ENCODE measurements at places on chromosomes 2 and 18.
A peak's percentile ranks its signal among the peaks of the same experiment; 100 is the strongest.

DNA sequence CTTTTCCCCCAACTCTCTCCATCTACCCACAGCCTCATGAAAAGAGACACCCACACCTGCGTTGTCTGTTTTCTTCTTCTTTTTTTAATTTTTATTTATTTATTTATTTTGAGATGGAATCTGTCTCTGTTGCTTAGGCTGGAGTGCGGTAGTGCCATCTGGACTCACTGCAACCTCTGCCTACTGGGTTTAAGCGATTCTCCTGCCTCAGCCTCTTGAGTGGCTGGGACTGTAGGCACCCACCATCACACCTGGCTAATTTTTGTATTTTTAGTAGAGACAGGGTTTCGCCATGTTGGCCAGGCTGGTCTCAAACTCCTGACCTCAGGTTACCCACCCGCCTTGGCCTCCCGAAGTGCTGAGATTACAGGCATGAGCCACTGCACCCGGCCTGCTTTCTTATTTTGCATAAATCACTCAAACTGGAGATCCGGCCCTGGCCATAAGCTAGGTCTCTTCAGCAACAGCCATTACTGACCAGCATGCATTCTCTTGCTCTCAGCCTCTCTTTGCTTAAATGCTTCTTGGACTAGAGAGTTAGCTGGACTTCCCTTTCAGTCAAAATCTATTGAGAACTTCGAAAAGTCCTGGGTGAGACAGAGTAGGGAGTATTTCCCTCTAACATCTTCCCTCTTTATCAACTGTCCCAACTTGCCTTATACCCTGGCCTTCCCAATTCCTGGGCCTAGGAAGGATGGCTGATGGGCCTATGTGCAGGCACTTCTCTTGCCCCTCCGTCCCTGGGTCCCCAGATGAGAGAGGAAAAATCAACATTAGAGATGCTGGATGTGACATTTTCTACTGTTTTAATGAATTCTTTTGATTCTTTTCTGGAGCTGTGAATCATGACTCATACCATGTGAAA is 27.3 kb downstream of the MYCN start:
- no peak for DNase-seq

DNA sequence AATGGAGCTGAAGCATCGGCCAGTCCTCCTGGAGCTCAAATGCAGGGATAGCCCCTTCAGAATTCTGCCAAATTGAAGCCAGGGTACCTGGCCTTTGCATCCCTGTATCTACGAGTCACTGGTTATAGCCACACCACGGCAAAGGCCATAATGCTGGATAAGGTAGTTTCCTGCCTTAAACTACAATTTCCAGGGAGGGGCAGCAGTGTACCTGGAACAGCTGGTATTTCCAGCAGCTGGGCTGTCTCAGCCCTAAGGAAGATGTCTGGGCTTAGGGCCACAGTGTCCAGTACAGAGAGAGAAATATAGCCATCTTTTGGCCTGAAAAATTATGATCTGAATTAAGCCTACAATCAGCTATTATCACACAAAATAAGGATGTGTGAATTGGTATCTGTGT is 180.3 kb downstream of the GCA start:
- DNase-seq, result peak; percentile 59

DNA sequence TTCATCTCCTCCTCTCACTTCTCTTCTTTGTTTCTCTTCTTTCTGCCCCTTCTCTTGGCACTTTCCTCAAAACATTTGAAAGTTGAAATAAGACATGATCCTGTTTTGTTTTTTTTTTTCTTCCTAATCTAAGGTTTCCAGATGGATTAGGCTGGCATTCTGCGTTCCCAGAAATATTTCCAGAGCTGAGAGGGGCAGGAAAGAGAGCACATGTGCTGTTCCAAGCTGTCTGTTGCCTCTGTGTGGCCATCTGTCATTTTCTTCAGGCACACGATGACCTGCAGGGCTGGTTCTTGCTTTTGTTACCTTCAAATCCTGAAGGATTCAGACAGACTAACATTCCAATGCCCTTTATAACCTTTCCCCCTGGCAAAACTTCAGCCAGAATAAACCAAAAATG is 142.9 kb downstream of the RNF144A start:
- no peak for DNase-seq

DNA sequence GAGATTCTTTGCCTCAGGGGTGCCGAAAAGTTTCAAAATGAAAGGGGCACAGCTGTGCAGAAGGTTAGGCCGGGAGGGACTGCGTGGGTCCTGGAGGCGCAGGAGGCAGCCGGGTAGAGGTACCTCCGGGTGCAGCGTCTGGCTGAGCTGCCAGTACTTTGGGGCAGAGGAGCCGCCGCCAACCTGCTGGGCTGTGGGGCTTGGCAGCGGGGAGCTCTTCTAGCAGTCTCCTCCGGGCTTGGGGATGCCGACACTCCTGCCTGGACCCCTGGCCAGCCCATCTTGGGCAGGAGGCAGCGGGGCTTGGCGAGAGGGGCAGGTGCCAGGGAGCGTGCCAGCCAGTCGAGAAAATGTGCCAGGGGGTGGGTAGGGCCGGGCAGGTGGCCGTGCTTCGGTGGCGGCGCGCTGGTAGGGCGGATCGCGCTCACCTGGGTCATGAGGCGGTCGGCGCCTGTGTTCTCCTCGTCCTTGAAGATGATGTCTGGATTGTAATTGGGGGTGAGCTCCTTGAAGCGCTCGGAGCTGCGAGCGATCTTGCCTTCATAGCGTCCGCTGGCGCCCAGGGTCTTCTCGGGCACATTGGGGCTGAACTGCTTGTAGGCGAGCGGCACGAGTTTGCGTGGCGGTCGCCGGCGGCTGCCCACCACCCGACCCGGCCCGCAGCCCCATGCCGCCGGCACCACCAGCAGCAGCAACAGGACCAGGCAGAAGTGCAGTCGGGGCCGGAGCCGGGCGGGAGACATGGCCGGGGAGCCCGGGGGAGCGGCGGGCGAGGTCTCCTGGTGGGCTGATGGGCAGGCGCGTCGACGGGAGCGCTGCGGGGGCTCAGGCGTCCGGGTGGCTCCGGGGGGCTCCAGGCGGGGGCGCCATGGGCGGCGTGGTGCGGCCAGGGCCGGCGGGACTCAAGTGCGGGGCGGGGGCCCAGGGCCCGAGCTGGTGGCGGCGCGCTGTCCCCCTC is 717 bp downstream of the IHH start:
- DNase-seq, result peak; percentile 56

DNA sequence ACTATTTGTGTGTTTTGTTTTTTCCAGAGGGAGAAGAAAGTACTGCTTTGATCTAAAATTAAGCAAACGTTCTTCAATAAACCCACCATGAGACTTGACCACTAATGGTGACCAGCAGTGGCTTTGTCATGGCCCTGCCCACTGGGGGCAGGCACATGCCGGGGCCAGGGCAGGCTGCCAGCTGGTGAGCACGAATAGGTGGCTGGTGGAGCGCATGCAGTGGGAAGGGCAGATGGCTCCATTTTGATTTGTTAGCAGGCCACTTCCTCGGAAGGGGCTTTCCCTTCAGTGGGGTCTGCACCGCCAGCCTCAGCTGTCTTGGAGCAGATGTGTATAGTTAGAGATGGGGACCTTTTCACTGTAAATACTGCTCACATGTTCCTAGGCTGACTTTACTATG is 277.1 kb downstream of the SOX11 start:
- no peak for DNase-seq

- DNase-seq, result no peak
Observed at GRCh38 chr2:221276033-221276432, 296.1 kb downstream of the EPHA4 start.

- peak; percentile 36 for DNase-seq
Observed at GRCh38 chr2:239594019-239594771, 193.4 kb upstream of the HDAC4 start.

- DNase-seq, result no peak
Observed at GRCh38 chr18:67241299-67241698, 275.2 kb downstream of the DSEL start.

- DNase-seq, result no peak
Observed at GRCh38 chr2:75548036-75548573, 12.6 kb downstream of the EVA1A start.

- DNase-seq, result no peak
Observed at GRCh38 chr2:32168513-32168912, 2.8 kb downstream of the SLC30A6 start.

DNA sequence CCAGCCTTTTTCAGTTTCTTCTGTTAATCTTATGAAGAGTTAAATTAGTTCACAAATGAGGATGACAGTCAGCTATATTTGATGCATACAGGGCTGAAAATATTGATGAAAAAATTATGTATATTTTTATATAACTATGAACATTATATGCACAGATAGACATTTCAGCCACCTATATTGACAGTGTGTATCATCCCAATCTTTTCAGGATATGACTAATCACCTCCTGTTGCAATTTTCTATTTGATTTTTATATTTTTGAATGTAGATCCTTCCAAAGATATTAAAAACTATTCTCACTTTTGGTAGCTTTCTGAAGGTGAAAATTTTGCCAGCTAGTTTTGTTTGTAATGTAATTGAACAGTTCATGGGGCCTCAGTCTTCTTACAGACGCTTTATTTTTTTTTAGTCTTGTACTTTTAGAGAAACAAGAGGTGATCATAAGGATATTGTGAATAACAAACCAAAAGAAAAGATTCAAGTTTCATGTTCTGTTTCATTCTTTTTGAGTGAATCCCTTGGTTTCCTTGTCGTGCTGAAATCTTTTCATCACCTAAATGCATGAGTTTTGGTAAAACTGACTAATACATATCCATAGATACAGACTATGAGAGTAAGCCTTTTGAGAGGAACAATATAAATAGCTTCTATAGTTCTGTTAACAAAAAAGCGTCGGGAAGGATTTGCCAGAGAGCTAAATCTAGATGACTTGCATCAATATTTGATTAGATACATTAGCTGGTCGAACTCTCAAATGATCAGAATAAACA is 123.1 kb downstream of the ARHGAP15 start:
- no peak for DNase-seq

DNA sequence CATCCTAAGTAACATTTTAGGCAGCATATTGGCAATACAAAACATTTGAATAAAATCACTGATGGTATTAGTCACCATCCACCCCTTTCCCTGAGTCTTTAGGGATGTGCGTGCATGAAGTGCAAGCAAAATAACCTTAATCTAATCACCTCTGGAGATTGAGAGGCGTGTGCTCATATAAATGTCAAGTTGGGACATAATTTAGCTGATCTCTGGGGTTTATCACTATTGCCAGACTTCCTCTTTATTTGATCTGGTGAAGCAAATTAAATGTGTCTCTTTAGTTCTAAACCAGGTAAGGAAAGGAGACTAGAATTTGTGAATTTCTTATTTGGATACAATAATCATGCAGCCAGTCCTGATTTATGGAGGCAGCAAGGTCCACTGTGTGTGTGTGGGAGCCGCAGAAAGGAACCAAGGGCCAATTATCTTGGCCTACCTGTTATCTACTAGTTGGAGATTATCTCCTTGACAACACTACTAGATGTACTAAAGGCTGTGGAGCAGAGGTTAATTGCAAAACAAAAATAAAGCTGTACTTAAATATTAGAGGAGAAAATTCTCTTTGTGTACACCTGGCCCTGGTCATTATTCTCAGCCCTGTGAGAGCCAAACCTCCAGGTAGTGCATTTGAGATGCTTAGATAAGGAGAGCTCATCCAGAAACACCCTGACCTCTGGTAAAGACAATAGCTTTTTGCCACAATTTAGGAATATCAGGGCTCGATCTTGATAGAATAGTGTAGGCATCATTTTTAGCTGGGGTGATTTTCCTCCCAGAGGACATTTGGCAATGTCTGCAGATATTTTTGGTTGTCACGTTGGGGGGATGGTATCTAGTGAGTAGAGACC is 78.2 kb downstream of the HRH4 start:
- DNase-seq, result no peak

DNA sequence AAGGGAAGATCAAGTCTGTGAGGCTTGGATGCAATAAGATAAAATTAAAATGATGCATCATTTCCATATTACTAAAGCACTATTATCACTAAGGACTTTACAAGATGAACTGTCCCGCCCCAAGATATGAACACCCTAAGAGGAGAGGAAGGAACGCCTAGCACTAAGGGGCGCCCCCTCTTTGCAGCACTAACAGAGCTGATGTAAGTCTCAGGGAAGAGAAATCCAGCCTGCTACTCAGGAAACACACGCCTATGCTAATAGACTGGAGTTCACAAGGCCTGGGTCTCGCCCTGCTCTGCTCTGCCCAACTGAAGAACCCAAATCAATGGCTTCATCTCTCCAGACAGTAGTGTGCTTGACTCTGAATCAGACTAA is 6.1 kb downstream of the INO80C start:
- DNase-seq, result no peak
